ENCODE measurements at places on chromosomes 2 and 18. TPM values are rescaled to one million over a fixed set of nuclear protein-coding genes. Genes with fewer than 3 reads are reported as not detected.

The RNF152 gene
- total RNA-seq: not detected

The IL1F10 gene
- not detected for total RNA-seq

The REG3G gene
- total RNA-seq: not detected

The FBXO36 gene
- total RNA-seq: 1.4 TPM

The FIGN gene
- total RNA-seq: not detected

The PLEKHH2 gene
- total RNA-seq: 0.54 TPM

The SPR gene
- total RNA-seq: 1.3 TPM

The HOXD3 gene
- total RNA-seq: not detected

The SF3B1 gene
- 298 TPM for total RNA-seq

The FAP gene
- total RNA-seq: 0.23 TPM

The STPG4 gene
- 0.40 TPM for total RNA-seq

The ANKRD30BL gene
- total RNA-seq: not detected

The ZNF519 gene
- total RNA-seq: 32.9 TPM

The GREB1 gene
- 1.4 TPM for total RNA-seq

The ID2 gene
- total RNA-seq: 342 TPM

The LINC00305 gene
- total RNA-seq: not detected

The NYAP2 gene
- not detected for total RNA-seq

The LTBP1 gene
- 0.37 TPM for total RNA-seq

The RAB1A gene
- total RNA-seq: 78.3 TPM

The SP9 gene
- total RNA-seq: not detected

The DOK6 gene
- total RNA-seq: not detected

The RAB6D gene
- total RNA-seq: not detected

The SIX3 gene
- total RNA-seq: not detected

The ACVR1C gene
- 1.2 TPM for total RNA-seq

The ACMSD gene
- total RNA-seq: not detected

The FBLN7 gene
- total RNA-seq: 0.26 TPM

The LIPG gene
- 0.16 TPM for total RNA-seq
